Stimulated activated CD8-positive, alpha-beta memory T cell treated with anti-CD3 and anti-CD28 coated beads, Interleukin-4, amount 100 ng/mL, for 4 hours (primary cell): ENCODE measurements at places on chromosomes 12 and 14.

- DNase-seq = no peak
Observed at GRCh38 chr14:101410126-101410525, 151.2 kb upstream of the DIO3 start.

DNA sequence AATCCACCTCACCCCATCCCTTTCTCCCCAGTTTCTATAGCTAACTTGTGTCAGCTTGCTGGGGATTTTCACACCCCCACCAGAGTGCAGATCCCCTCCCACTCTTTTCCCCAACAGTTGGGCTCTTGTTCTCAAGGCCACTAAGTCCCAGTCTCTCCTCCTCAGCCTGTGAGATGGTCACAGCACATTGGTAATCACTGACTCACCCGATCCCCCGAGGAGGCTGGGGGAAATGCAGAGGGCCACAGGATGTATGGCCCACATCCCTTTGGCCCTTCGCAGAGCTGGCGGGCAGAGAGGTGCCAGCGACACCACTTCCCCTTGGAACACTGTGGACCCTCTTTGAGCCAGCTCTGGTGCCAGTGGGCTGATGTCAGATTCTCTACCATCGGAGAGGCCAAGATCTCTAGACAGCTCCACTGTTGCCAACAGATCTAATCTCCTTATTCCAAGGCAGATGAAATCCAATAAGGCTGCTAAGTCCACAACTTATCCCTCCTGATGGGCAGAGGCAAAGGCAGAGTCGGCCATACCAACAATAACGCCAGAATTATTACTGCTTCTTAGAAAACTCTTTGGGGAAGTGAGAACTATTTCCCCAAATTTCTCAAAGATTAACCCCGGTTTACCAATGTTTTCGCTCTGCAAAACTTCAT, 1.6 kb downstream of the FMNL3 start:
- no peak for DNase-seq

- DNase-seq = no peak
Observed at GRCh38 chr12:110554184-110554583, 28.9 kb downstream of the PPTC7 start.

DNA sequence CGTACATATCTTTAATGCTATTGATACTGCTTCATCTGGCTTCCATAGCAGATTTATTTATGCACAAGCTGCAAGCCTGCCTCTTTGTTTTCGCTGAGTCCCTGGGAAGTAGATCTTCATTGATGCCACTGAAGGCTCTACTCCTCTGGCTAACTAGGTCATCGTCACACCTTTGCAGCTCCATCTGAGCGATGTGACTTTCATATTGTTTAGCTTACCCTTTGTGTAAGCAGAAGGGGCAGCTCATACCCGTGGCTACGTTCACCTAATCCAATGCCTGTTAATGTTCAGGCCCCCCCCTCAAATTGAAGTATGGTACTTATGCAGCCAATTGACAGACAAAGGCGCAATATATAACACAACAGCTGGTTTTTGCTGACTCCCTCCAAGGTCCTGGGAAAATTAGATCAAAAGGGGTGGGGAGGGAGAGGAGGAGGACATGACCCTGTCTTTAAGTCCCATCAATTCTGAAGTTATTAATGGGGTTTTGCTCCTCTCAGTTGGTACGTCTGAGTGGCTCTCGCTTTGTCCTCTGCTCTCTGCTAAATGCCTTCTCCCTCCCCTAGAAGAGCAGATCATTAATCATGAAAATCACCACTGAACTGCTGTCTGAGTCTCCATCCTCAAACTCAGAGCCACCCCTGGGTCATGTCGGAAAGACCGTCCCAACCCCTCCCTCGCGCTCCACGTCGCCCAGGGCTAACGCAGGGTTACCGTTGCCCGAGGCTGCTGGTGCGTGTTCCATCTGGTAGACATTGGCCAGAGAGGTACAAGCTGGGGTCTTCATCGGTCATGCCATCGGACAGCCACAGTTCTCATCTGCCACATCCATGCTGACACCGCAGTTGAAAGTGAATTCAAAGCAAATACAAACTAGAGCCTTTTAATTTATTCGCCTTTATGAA, 128.8 kb downstream of the ADGRD1 start:
- DNase-seq = no peak

DNA sequence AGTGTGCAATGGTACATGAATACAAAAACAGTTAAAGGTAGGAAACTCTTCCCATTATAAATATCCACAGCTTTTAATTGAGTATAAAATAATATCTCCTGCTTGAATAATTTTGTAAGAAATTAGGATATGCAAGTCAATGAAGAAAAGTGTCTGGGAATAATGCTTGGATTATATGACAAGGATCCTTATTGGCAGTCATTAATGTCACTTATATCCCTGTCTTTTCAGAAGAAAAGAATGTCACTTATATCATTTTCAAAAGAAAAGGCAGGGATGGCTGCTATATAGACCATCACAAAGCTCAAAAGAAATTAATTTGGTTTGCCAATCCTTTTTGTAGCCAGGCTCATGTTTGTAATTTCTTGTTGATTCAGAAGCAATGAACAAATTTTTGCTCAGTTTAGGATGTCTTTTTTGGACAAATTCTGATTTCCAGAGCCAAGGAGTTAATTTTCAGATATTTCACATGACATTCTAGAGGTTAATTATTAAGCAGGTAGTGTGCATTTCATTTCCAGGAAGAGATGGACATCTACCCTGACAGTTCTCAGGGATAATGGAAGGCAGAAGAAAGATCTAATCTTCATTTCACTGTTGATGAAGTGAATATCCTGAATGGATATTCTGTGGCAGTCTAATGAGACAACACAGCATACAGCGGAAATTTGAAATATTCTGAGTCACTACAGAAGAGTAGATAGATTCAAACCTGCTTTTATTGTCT, 299.8 kb downstream of the RPS29 start:
- DNase-seq = no peak

DNA sequence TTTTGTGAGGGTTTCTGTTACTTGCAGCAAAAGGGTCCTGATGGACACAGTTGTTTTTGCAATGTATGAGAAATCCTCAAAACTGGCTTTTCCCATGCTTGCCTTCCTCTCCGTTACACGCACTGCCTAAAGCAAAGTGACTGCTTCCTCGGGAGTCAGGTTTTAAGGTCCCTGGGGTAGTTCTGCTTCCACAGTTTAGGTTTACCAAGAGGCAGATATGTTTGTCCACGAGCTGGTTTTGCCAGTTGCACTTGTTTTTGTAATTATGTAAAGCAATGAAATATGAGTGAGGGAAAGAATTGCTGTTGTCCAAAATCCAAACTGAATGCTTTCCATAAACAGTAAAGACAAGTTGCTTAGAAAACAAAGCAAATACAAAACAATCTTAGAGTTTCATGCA, 290.7 kb upstream of the AMIGO2 start:
- DNase-seq = no peak

DNA sequence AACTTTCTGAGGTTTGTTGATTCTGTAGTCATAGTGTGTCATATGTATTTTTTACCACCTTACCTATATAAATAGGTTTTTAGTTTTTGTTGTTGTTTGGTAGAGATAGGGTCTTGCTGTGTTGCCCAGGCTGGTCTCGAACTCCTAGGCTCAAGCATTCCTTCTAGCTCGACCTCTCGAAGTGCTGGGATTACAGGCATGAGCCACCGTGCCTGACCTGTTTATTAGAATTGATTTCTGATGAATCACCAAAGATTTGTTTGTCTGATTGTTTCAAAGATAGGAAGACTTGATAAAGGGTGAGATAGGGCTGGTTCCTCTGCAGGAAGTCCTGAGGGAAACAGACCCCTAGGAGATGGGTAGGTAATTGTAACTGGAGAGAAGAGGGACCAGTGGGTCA, 481.6 kb downstream of the PCNX1 start:
- no peak for DNase-seq

DNA sequence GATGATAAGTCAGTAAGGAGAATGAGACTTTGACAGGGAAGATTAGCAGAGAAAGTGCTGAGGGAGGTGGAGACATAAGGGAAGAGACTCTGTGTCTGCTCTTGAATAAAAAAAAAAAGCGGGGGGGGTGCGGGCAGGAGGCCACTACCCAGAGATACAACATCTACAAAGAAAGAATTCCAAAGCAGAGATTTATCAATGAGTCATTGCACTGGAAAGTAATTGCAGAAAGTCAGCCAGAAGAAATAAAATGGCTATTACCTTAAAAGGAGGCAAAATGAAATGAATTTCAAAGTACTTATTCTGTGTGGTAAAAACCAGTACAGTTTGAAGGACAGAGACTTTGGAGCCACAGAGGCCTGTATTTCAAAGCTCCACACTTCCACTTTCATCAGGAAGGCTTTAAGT, 267.1 kb upstream of the PRKD1 start:
- no peak for DNase-seq
